ENCODE measurements at places on chromosomes 4 and X. TPM values are rescaled to one million over a fixed set of nuclear protein-coding genes. Genes with fewer than 3 reads are reported as not detected.

DNA sequence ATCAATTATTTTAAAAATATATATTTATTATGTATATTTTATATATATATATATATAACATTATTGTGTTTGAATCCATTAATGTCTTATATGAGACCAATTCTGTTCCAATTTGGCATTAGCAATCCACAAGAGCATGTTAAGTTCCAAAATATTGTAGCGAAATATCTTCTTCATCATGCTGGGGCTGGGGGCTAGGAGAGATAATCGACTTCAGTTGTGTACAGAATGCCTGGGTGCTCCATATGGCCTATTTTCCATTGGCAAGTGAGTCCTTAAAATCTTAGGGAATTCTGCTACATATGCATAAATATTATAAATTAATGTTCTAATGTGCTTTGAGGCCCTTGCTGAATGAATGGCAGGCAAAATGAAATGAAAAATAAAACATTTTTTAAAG, 117.7 kb downstream of the PCDH7 start:
- H3K4me1 ChIP-seq = no peaks in the 10 kb centered on the region
- H3K27me3 ChIP-seq = no peaks in the 10 kb centered on the region
- no peak overlapping the region for H3K27ac ChIP-seq
- no peak for DNase-seq
- no peaks in the 10 kb centered on the region for H3K36me3 ChIP-seq
- no peak overlapping the region for H3K4me3 ChIP-seq

- H3K36me3 ChIP-seq = no peaks in the 10 kb centered on the region
- no peak overlapping the region for H3K4me3 ChIP-seq
- H3K4me1 ChIP-seq = no peaks in the 10 kb centered on the region
- no peak overlapping the region for H3K27ac ChIP-seq
These were observed 43.8 kb upstream of the KCNIP4 start for GRCh38 chr4:21992330-21992729.

GRCh38 chr4:184643731-184644130, 5.5 kb downstream of the CASP3 start:
- H3K4me1 ChIP-seq = peaks cover 42% of the 10 kb centered on the region
- peaks cover 36% of the 10 kb centered on the region for H3K36me3 ChIP-seq
- DNase-seq = no peak
- H3K27me3 ChIP-seq = no peaks in the 10 kb centered on the region

DNA sequence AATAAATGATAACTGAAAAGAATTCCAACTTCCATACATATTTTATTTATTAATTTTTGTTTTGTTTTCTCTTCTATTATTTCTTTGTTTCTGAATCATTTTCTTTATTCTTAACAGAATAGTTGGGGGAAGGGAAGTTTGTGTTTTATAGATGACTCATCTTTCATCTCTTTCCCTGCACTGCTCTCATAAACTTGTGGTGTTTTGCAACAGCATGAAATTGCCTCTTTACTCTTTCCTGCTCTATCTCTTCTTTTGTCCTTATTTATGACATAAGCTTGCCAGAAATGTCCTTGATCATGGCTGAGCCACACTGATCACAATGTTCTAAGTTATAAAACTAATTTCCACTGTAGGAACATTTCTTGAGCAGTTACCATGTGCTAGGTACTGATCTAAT, 22.3 kb downstream of the QRFPR start:
- no peak overlapping the region for H3K27ac ChIP-seq
- H3K4me1 ChIP-seq = no peaks in the 10 kb centered on the region
- H3K27me3 ChIP-seq = peaks cover 4% of the 10 kb centered on the region
- H3K36me3 ChIP-seq = no peaks in the 10 kb centered on the region
- H3K4me3 ChIP-seq = no peak overlapping the region

DNA sequence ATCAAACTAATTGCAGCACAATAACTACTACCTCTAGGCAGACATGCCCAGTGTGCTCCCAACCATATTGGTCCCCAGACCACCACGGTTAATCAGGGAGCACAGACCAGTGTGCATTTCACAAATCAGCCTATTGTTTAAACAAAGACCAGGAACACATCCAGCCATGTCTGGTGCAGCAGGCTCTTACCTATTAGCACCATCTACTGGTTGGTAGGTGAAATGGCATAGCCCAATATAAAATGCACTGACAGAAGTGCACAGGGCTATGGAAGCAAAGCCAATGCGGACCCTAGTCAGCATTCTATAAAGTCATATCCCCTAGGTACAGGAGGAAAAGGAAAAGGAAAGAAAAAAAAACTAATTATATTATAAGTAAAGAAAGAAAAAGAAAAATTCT, 15.5 kb upstream of the CYLC1 start:
- no peak for DNase-seq
- H3K27ac ChIP-seq = no peak overlapping the region
- H3K4me3 ChIP-seq = no peak overlapping the region
- H3K27me3 ChIP-seq = no peaks in the 10 kb centered on the region
- no peaks in the 10 kb centered on the region for H3K36me3 ChIP-seq
- no peaks in the 10 kb centered on the region for H3K4me1 ChIP-seq

- no peak for DNase-seq
- no peaks in the 10 kb centered on the region for H3K27me3 ChIP-seq
- no peak overlapping the region for H3K4me3 ChIP-seq
- no peaks in the 10 kb centered on the region for H3K36me3 ChIP-seq
- no peaks in the 10 kb centered on the region for H3K4me1 ChIP-seq
These were observed 134.2 kb downstream of the MAML3 start for GRCh38 chr4:140019619-140020347.

DNA sequence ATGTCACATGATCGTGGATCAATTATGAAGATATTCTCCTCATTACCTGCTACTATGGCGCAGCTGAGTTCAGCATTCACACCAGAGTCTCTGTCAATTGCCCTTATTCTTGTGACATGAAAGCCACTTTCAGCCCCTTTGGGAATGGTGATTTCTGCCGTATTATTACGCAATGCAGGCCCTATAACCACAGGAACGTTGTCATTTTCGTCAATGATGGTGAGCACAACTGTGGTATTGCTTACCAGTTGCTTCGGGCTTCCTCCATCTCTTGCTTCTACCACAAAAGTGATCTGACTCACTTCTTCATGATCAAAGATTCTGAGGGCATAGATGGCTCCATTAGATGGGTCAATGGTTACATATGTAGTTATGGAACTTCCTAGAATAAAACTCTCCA, 2.1 kb downstream of the PCDH18 start:
- no peaks in the 10 kb centered on the region for H3K4me1 ChIP-seq
- no peaks in the 10 kb centered on the region for H3K36me3 ChIP-seq
- DNase-seq = no peak

DNA sequence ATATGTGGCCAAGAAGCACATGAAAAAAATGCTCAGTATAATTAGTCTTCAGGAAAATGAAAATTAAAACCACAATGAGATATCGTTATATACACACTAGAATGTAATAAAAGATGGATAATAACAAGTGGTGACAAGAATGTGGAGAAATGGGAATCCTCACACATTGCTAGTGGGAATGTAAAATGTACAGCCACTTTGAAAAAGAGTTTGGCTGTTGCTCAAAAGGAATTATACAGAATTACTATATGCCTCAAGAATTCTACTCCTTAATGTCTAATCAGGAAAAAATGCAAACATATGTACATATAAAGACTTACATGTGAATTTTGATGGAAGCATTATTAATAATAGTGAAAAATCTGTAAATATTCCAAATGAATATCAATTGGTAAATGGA, 102.2 kb downstream of the SPCS3 start:
- no peaks in the 10 kb centered on the region for H3K27me3 ChIP-seq
- H3K4me1 ChIP-seq = no peaks in the 10 kb centered on the region
- no peak overlapping the region for H3K27ac ChIP-seq
- DNase-seq = no peak

DNA sequence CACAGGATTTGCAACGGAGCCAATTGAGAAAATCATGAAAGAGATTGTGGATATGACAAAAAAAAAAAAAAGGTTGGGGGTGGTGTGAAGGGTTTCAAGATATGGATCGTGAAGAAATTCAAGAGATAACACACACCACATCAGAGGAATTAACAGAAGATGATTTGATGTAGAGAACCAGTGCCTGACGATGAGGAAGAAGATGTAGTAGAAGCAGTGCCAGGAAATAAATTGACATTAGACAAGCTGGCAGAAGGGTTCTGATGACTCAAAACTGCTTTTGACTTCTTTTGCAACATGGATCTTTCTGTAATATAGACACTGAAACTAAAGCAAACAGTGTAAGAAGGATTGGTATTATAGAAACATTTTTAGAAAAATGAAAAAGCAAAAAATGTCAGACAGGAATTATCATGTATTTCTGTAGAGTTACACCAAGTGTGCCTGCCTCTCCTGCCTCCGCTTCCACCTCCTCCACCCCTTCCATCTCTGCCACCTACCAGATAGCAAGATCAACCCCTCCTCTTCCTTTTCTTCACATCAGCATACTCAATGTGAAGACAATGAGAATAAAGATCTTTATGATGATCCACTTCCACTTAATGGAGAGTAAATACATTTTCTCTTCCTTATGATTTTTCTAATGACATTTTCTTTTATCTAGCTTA, 127.5 kb upstream of the OTUD4 start:
- DNase-seq = no peak
- no peaks in the 10 kb centered on the region for H3K27me3 ChIP-seq
- H3K4me3 ChIP-seq = no peak overlapping the region
- H3K4me1 ChIP-seq = no peaks in the 10 kb centered on the region

GRCh38 chr4:183173580-183174526, 74.8 kb downstream of the WWC2 start:
- DNase-seq = no peak
- H3K27ac ChIP-seq = no peak overlapping the region
- H3K27me3 ChIP-seq = no peaks in the 10 kb centered on the region
- no peaks in the 10 kb centered on the region for H3K36me3 ChIP-seq
- H3K4me3 ChIP-seq = no peak overlapping the region

- H3K4me3 ChIP-seq = no peak overlapping the region
- no peak overlapping the region for H3K27ac ChIP-seq
- no peaks in the 10 kb centered on the region for H3K4me1 ChIP-seq
- no peaks in the 10 kb centered on the region for H3K27me3 ChIP-seq
These were observed 334.7 kb upstream of the NR3C2 start for GRCh38 chr4:148776941-148777340.

GRCh38 chr4:113556382-113557134, 205.0 kb downstream of the CAMK2D start:
- no peak for DNase-seq
- H3K4me3 ChIP-seq = no peak overlapping the region
- H3K36me3 ChIP-seq = peaks cover 3% of the 10 kb centered on the region
- H3K4me1 ChIP-seq = no peaks in the 10 kb centered on the region
- no peaks in the 10 kb centered on the region for H3K27me3 ChIP-seq
- no peak overlapping the region for H3K27ac ChIP-seq

GRCh38 chr4:7423391-7423790, 11.3 kb downstream of the PSAPL1 start:
- no peaks in the 10 kb centered on the region for H3K4me1 ChIP-seq
- H3K27ac ChIP-seq = no peak overlapping the region
- no peak for DNase-seq
- no peak overlapping the region for H3K4me3 ChIP-seq

DNA sequence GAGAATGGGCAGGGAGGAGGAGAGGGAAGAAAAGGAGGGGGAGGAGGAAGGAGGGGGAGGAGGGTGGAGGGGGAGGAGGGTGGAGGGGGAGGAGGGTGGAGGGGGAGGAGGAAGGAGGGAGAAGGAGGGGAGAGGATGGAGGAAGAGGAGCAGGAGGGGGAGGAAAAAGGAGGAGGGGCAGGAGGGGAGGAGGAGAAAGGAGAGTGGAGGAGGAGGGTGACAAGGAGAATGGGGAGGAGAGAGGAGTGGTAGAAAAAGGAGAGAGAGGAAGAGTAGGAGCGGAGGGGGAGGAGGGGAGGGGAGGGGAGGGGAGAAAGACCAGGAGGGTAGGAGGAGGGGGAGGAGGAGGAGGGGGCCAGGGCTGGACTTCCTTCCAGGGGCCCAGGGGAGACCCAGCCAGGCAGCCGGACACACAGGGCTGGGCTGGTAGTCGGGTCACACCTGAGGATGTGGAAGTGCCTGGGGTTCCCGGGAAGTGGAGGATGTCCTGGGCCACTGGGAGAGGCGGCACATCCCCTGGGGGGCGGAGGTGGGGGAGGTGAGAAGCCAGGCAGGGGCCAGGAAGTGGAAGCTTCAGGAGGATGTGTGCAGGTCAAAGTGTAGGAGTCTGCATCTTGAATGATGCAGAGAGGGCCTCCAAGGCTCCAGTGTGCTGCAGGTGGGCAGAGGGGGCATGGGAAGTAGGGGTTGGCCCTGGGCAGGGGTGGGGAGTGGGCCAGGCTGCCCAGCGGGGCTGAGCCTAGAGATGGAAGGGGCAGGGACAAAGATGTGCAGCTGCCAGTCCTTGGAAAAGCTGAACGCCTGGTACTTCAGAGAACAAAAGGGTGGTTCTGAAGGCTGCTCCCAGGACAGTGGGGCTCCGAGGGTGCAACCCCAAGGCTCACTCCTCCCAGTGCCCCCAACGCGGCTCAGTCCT, 18.8 kb downstream of the IL3RA start:
- H3K27me3 ChIP-seq = no peaks in the 10 kb centered on the region
- H3K4me1 ChIP-seq = peaks cover 10% of the 10 kb centered on the region
- H3K27ac ChIP-seq = no peak overlapping the region
- H3K36me3 ChIP-seq = peaks cover 6% of the 10 kb centered on the region
- no peak overlapping the region for H3K4me3 ChIP-seq

DNA sequence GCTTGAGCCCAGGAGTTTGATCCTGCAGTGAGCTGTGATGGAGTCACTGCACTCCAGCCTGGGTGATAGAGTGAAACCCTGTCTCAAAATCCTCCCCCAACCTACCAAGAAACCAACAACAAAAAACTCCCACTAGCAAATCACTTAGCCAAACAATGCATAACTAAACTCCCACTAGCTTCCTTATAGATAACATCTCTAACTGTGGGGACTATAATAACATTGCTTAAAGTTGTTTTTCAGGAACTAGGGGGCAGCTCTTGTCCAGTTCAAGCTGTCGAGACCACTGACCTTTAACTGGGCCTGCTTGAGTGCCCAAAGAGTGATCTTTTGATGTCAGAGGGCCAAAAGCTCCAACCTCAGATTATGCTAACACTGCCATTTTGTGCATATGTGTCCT, 81.7 kb downstream of the FREM3 start:
- no peak overlapping the region for H3K27ac ChIP-seq
- H3K27me3 ChIP-seq = no peaks in the 10 kb centered on the region
- no peak overlapping the region for H3K4me3 ChIP-seq
- H3K36me3 ChIP-seq = no peaks in the 10 kb centered on the region
- no peaks in the 10 kb centered on the region for H3K4me1 ChIP-seq
- DNase-seq = no peak

- H3K27me3 ChIP-seq = no peaks in the 10 kb centered on the region
- no peaks in the 10 kb centered on the region for H3K4me1 ChIP-seq
- no peak overlapping the region for H3K27ac ChIP-seq
- H3K36me3 ChIP-seq = no peaks in the 10 kb centered on the region
- DNase-seq = no peak
These were observed 56.3 kb downstream of the SHROOM2 start for GRCh38 chrX:9842541-9842940.

- H3K4me3 ChIP-seq = no peak overlapping the region
- no peak overlapping the region for H3K27ac ChIP-seq
- DNase-seq = no peak
- H3K36me3 ChIP-seq = no peaks in the 10 kb centered on the region
These were observed 43.2 kb upstream of the IGSF1 start for GRCh38 chrX:131332331-131332730.

KCNIP4 gene
- total RNA-seq = not detected

F11 gene
- total RNA-seq = not detected

CT45A3 gene
- not detected for total RNA-seq

TMPRSS11F gene
- not detected for total RNA-seq

FTSJ1 gene
- 60.0 TPM for total RNA-seq

TRIM60 gene
- total RNA-seq = not detected

TMSB15B gene
- 8.0 TPM for total RNA-seq

PPEF2 gene
- 0.49 TPM for total RNA-seq
